ENCODE measurements at places on chromosomes 2 and 18. TPM values are rescaled to one million over a fixed set of nuclear protein-coding genes. Genes with fewer than 3 reads are reported as not detected.

DNA sequence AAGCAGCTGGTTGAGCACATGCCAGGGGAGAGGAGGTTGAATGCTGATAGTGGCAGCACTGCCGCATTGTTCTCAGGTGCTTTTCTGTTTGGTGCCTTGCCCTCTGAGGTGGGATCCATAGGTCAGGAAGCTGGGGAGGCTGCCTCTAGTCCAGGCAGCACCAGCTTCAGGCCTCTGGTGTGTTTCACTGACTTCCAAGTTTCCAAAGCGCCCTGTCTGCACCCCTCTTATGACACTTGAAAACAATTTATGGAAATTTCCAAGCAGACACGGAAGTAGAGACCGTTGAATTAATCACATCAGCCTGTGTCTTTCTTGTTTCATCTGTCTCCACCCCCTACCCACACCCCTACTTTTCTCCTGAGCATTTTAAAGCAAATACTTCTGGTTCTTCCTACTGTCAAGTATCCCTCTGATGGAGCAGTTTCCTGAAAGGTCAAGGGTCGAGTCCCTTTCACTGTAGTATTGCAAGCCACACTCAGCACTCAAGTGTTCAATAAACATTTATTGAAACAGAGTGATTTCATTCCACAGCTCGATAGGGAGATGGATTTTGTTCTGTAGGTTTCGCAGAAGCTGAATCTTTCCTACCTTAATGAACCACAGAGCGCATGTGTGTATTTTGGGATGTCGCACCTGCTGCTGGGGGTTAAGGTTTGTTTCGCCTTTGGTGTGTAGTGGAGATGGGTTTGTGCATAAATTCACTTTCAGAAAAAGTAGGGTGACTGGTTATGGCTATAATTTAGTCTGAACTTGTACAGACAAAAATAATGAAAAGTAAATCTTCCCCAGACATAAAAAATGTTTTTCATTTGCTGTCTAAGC, 21.4 kb downstream of the DGKD start:
- no peak for DNase-seq
- H3K4me1 ChIP-seq, result peaks cover 29% of the 10 kb centered on the region
- H3K27ac ChIP-seq, result peak overlapping the region; percentile 80
- H3K4me3 ChIP-seq, result no peak overlapping the region
- no peaks in the 10 kb centered on the region for H3K36me3 ChIP-seq
- no peaks in the 10 kb centered on the region for H3K27me3 ChIP-seq

- H3K36me3 ChIP-seq, result no peaks in the 10 kb centered on the region
- H3K4me3 ChIP-seq, result no peak overlapping the region
- H3K27me3 ChIP-seq, result no peaks in the 10 kb centered on the region
- no peak overlapping the region for H3K27ac ChIP-seq
- DNase-seq, result peak; percentile 26
These were observed 62.1 kb downstream of the LBH start for GRCh38 chr2:30293303-30293921.

GRCh38 chr2:241271706-241272302, 43.7 kb downstream of the HDLBP start:
- peaks cover 15% of the 10 kb centered on the region for H3K4me1 ChIP-seq
- DNase-seq, result peak; percentile 87
- peak overlapping the region; percentile 89 for H3K27ac ChIP-seq
- H3K4me3 ChIP-seq, result peak overlapping the region; percentile 99
- H3K36me3 ChIP-seq, result peaks cover 2% of the 10 kb centered on the region
- no peaks in the 10 kb centered on the region for H3K27me3 ChIP-seq

DNA sequence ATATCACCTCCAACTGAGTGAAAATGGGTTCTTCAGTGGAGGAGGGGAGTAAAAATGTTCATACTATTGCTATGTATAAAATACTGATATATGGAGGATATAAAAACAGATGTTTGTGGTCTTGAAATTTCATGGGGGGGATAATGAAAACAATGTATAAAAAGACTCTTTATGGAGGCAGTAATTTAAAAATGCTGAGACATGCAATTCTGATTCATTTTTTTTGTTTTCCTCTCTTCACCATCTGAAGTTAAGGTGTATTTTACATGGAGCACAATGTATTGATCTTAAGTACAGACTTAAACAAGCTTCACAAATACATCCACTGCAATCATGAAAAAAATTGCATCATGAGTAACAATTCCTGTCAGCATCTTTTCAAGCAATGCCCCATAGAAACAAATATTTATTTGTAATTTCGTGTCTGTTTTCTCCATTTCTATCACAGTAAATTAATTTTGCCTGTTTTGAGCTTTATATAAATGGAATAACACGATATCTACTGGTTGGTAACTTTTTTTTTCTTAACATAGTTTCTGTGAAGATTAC, 393.2 kb upstream of the ZNF804A start:
- H3K36me3 ChIP-seq, result no peaks in the 10 kb centered on the region
- H3K27ac ChIP-seq, result no peak overlapping the region

- no peak overlapping the region for H3K4me3 ChIP-seq
- DNase-seq, result no peak
- H3K27ac ChIP-seq, result no peak overlapping the region
These were observed 500.9 kb upstream of the NXPH2 start for GRCh38 chr2:139281124-139281523.

DNA sequence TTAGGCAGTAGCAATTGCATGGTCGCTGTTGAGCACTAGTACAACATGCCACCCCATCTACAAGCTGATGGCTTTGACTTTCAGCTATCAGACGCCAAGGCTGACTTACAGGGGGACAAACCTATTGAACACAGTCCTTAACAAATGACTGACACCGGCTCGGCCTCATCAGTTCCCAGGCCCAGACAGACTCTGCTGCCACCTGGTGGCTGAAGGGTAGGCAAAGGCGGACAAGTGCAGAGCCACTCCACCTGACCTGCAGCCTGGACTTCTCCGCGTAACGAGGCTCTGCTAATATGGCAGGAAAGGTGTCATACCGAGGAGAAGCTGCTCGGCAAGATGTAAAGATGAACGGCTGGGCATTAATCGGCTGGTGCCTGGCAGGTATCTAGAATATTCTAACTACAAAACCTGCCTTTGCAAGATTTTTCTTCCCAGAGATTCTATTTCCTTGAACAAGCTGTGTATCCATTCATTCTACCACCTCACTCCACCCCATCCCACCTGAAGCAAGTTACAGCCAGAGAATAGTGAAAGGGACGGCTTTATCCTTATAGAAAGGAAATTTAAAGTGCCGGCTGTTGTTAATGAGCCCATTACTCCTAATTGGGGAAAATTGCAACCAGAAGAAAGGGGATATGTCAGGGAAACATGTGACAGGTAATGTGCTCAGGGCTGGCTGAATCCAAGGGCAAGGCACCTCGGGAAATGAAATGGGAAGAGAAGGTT, 67.4 kb downstream of the STEAP3 start:
- no peak overlapping the region for H3K27ac ChIP-seq
- H3K27me3 ChIP-seq, result peaks cover 26% of the 10 kb centered on the region
- DNase-seq, result peak; percentile 27
- H3K4me3 ChIP-seq, result no peak overlapping the region

GRCh38 chr18:39655341-39655740, 2089.7 kb upstream of the CELF4 start:
- H3K4me3 ChIP-seq, result no peak overlapping the region
- no peak for DNase-seq
- H3K36me3 ChIP-seq, result no peaks in the 10 kb centered on the region
- H3K27me3 ChIP-seq, result no peaks in the 10 kb centered on the region
- no peak overlapping the region for H3K27ac ChIP-seq

Gene MC2R
- total RNA-seq, result not detected

DNA sequence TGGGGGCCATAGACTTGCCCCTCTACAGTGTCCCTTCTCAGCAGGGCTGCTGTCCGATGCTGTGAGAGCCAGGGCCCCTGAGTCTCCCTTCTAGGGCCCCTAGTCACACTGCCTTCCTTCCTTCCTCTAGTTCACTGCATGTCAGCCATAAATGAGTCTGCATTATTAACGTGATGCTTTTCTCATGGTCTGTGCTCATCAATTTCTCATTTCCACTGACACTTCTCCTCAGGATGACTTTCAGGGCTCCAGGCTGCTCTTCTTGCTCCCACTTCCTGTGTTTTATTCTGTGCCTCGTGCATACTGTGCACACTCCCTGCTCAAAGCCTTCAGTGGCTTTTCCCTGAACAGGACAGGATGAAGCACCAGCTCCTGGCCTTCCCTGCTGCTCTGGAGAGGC, 146.5 kb downstream of the FAM210A start:
- DNase-seq, result no peak
- H3K27ac ChIP-seq, result no peak overlapping the region
- no peaks in the 10 kb centered on the region for H3K36me3 ChIP-seq
- H3K4me3 ChIP-seq, result no peak overlapping the region

DNA sequence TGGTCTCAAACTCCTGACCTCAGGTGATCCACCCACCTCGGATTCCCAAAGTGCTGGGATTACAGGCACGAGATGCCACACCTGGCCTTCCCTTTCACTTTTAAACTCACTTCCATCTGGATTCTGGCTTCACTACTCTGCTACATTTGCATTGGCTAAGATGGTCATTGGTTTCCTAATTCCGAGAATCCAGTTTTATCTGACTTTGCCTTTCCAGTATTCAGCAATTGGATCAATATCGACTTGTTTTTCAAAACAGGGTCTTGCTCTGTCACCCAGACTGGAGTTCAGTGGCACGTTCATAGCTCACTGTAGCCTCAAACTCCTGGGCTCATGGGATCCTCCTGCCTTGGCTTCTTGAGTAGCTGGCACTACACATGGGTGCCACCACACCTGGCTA, 4.7 kb upstream of the CD302 start:
- H3K36me3 ChIP-seq, result no peaks in the 10 kb centered on the region
- H3K4me1 ChIP-seq, result no peaks in the 10 kb centered on the region

- H3K27ac ChIP-seq, result no peak overlapping the region
- no peaks in the 10 kb centered on the region for H3K36me3 ChIP-seq
- H3K4me3 ChIP-seq, result no peak overlapping the region
- DNase-seq, result no peak
These were observed 350.7 kb upstream of the SPHKAP start for GRCh38 chr2:228532233-228532632.

Gene VAMP5
- total RNA-seq, result 7.7 TPM

Gene NYAP2
- total RNA-seq, result not detected

Gene SIGLEC15
- total RNA-seq, result 4.2 TPM

DNA sequence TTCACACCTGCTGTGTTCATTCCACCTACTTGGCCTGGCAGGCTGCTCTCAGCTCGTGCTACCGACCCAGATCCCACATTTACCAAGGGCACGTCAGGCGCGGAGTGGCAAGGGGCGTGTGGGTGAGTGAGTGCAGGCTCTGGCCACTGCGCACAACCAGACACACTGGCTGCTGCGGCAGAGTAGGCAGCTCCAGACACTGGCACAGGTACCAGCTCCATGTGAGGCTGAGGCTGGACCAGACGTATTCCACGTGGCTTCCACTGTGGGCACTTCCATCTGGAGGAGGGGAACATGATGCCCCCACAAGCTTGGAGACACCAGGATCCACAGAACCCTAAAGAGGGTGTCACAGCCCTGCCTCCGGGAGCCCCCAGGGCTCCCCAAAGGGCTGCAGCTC, 74.6 kb upstream of the ZNF804A start:
- no peaks in the 10 kb centered on the region for H3K4me1 ChIP-seq
- no peak overlapping the region for H3K4me3 ChIP-seq
- H3K36me3 ChIP-seq, result no peaks in the 10 kb centered on the region
